Osteoblast (primary cell): ENCODE measurements at places on chromosomes 11 and 22. TPM values are rescaled to one million over a fixed set of nuclear protein-coding genes. Genes with fewer than 3 reads are reported as not detected.

RAC2 gene
- 13.6 and 14.5 TPM in 2 replicates for total RNA-seq

DNA sequence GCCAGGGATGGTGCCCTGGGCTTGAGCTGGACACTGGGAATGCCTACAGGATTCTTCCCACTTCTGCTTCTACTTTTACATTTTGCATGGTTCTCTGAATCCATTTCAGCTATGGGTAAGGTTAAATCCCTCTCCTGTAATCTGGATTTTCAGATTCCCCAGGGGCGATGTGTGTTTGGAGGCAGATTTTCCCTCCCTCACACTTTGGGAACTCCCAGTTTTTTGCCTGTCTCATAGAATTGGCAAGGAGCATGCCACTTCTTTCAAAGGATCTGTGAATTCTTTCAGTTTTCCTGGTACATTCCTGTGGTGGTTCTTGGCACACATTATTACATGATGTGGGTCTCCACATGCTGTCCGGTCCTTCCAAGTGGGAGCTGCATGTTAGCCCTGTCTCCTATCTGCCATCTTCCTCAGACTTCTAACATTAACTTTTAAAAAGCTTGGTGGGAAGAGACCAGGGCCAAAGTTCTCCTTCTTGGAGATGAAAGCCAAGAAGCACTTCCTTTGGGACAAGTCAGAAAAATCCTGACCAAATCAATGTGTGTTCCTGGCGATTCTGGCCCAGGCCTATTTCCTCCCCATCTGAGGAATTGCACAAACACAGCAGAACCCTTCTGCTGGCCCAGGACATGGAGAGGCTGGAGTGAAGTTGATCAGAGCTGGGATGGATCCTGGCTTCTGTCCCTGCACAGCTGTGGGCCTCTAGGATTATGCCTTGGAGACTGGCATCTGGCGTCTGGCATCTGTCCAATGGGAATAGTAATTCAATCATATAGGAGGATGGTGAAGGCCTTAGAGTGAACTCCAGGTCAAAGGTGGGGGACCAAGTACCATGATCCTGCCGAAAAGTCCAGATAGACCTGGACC, 5.4 kb upstream of the APOL2 start:
- no peak overlapping the region for H3K4me3 ChIP-seq
- H3K27me3 ChIP-seq = no peaks in the 10 kb centered on the region
- no peaks in the 10 kb centered on the region for H3K36me3 ChIP-seq
- no peak for DNase-seq

DNA sequence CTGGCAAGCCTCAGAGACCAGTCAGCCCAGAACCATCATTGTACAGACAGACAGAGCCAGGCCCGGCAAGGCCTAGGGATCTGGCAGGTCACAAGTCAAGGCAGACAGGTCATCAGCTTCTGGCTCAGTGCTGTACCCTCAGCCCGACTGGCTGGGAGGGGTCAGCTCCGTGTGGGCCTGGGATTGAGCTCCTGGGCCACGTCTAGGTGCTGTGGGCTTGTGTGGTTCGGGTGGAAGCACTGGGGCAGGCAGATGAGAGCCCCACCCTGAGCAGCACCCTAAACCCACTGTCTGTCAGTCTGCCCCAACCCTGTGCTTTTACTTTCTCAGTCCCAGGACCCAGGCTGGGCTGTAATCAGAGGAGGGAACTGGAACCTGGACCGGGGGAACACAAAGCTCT, 26.9 kb upstream of the P2RY2 start:
- H3K4me3 ChIP-seq = no peak overlapping the region
- H3K4me1 ChIP-seq = peaks cover 16% of the 10 kb centered on the region
- H3K27ac ChIP-seq = no peak overlapping the region
- H3K36me3 ChIP-seq = no peaks in the 10 kb centered on the region
- no peak for DNase-seq

GRCh38 chr11:101860696-101861427, 53.9 kb upstream of the CEP126 start:
- peaks cover 33% of the 10 kb centered on the region for H3K4me1 ChIP-seq
- H3K27me3 ChIP-seq = no peaks in the 10 kb centered on the region
- DNase-seq = no peak
- H3K27ac ChIP-seq = no peak overlapping the region
- H3K4me3 ChIP-seq = no peak overlapping the region

DNA sequence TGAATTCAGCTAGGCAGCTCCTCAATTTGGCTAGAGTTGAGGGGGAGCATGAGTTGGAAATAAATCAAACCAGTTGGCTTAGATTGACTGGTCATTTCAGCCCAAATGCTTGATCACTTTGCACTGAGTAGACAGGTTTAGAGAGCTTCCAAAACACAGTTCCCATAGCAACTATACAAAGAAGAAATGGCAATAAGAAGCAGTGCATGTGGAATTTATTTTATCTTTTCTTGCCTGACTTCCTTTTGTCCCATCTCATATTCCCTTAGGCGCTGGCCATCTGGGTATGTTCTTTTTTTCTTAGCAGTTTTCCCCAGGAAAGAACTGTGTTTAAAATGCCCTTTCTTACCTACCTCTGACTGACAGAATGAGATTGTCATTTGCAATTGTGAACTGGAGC, 38.7 kb upstream of the C11orf87 start:
- no peaks in the 10 kb centered on the region for H3K4me1 ChIP-seq
- H3K27me3 ChIP-seq = no peaks in the 10 kb centered on the region
- H3K27ac ChIP-seq = no peak overlapping the region
- H3K4me3 ChIP-seq = no peak overlapping the region
- no peaks in the 10 kb centered on the region for H3K36me3 ChIP-seq

DNA sequence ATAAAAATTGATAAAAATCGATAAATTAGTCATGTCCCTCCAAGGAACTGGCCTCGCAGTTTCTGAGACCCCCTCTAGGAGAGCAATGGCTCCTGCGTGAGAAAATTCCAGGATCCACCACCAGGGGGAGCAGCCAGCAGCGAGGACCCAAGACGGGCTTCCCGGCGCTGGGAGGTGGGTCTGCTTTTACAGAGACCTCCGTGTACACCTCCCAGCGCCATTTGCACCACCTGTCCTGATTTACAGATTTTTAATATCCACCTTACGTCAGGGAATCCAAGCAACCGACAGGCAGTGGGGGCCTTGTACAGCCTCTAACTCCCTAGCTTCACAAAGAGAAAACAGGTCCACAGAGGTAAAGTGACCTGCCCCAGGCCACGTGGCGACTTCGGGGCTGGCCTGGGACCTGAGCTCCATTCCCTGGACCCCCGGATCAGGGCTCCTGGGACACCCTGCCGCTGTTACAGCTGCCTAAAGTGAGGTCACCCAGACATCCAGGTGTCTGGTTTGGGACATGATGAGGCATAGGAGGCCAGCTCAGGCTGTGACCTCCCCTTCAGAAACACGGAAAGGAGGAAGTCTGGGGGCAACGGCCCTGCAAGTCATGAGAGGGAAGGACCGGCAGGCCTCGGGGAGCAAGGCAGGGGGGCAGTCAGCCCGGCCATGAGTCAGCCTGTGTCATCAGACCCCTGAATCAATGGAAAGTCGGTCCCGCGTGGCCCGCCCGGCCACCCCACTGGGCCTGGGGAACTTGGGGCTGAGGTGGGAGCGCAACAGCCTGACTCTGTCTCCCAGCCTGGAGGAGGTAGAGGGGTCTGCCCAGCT, 3.5 kb downstream of the OSM start:
- peaks cover 7% of the 10 kb centered on the region for H3K4me1 ChIP-seq
- no peak overlapping the region for H3K27ac ChIP-seq
- no peaks in the 10 kb centered on the region for H3K36me3 ChIP-seq
- H3K4me3 ChIP-seq = peak overlapping the region; percentile 54
- peak; percentile 93 for DNase-seq

APLP2 gene
- total RNA-seq = 326 and 331 TPM in 2 replicates

ALDH3B1 gene
- total RNA-seq = 59.5 and 63.0 TPM in 2 replicates

- no peaks in the 10 kb centered on the region for H3K36me3 ChIP-seq
- no peak for DNase-seq
- H3K4me1 ChIP-seq = no peaks in the 10 kb centered on the region
- no peaks in the 10 kb centered on the region for H3K27me3 ChIP-seq
Measured at GRCh38 chr11:39732001-39732400, 1727.5 kb downstream of the LRRC4C start.

MSANTD4 gene
- 34.4 and 35.4 TPM in 2 replicates for total RNA-seq

MCM5 gene
- 12.7 and 13.6 TPM in 2 replicates for total RNA-seq

SCN4B gene
- total RNA-seq = under 0.01 and 0.36 TPM in 2 replicates

- no peaks in the 10 kb centered on the region for H3K36me3 ChIP-seq
- H3K27me3 ChIP-seq = peaks cover 2% of the 10 kb centered on the region
- DNase-seq = peak; percentile 59
- no peak overlapping the region for H3K4me3 ChIP-seq
- peaks cover 12% of the 10 kb centered on the region for H3K4me1 ChIP-seq
Measured at GRCh38 chr11:45158210-45158731, 11.8 kb downstream of the PRDM11 start.

DNA sequence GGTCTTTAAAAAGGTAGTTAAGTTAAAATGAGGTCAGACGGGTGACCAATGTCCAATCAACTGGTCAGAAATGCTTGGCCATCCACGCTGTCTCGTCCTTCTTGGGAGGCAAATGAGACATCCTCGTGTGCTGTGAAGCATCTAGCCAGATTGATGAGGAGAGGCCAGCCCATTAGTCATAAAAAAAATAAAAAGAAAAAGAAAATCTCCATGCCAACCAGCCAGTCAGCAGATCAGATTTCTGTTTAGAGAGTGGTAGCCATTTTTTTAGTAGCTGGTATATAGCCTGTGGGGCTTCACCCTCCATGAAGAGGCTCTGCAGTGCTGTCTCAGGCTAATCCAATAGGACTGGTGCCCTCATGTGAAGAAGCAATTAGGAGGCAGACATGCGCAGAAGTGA, 343.1 kb upstream of the SYN3 start:
- peaks cover 4% of the 10 kb centered on the region for H3K4me1 ChIP-seq
- no peaks in the 10 kb centered on the region for H3K27me3 ChIP-seq
- peak overlapping the region; percentile 40 for H3K27ac ChIP-seq
- DNase-seq = peak; percentile 93
- H3K4me3 ChIP-seq = no peak overlapping the region

- no peak overlapping the region for H3K4me3 ChIP-seq
- H3K4me1 ChIP-seq = peaks cover 12% of the 10 kb centered on the region
- DNase-seq = peak; percentile 92
- H3K27ac ChIP-seq = peak overlapping the region; percentile 12
- peaks cover 21% of the 10 kb centered on the region for H3K36me3 ChIP-seq
Measured at GRCh38 chr11:76654298-76654851, 16.2 kb downstream of the LRRC32 start.

- H3K4me1 ChIP-seq = no peaks in the 10 kb centered on the region
- H3K27me3 ChIP-seq = peaks cover 14% of the 10 kb centered on the region
- no peak for DNase-seq
- no peak overlapping the region for H3K27ac ChIP-seq
- no peaks in the 10 kb centered on the region for H3K36me3 ChIP-seq
Measured at GRCh38 chr11:57174656-57175055, 7.1 kb upstream of the LRRC55 start.

OR8G1 gene
- not detected in 2 replicates for total RNA-seq

SMIM35 gene
- total RNA-seq = not detected in 2 replicates

DNA sequence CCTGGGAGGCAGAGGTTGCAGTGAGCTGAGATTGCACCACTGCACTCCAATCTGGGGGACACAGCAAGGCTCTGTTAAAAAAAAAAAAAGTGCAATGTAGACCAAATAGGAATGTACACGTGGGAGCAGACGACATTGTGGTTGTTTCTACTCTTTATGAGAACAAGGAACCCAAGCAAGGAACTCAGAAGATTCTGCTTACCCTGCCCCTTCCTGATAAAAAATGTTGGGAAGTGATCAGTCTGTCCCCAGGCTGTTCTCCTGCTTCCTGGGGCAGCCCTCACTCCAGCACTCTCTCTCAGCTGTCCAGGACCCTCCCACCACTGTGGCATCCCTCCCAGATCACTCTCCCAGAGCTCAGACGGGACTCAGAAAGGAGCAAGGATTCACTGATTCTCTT, 31.8 kb downstream of the SLCO2B1 start:
- H3K4me3 ChIP-seq = no peak overlapping the region
- H3K36me3 ChIP-seq = no peaks in the 10 kb centered on the region
- H3K27ac ChIP-seq = no peak overlapping the region
- DNase-seq = peak; percentile 44
- peaks cover 21% of the 10 kb centered on the region for H3K27me3 ChIP-seq
- no peaks in the 10 kb centered on the region for H3K4me1 ChIP-seq

DNA sequence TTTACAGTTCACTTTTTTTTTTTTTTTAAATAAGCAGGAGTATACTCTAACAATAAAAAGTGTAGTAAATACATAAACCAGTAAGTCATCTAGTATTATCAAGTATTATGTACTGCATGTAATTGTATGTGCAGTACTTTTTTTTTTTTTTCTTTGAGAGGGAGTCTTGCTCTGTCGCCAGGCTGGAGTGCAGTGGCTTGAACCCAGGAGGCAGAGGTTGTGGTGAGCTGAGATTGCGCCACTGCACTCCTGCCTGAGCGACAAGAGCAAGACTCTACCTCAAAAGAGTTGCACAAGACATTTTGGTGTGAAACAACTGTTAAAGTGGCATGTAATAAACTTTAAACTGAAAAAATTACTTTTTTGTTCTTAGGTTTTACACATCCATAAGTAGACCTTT, 16.7 kb downstream of the BCL2L13 start:
- no peak overlapping the region for H3K27ac ChIP-seq
- peak; percentile 5 for DNase-seq
- H3K27me3 ChIP-seq = no peaks in the 10 kb centered on the region
- H3K4me3 ChIP-seq = no peak overlapping the region
- H3K36me3 ChIP-seq = peaks cover 17% of the 10 kb centered on the region

GRCh38 chr11:60899046-60899936, 7.1 kb downstream of the PRPF19 start:
- no peak overlapping the region for H3K4me3 ChIP-seq
- H3K4me1 ChIP-seq = no peaks in the 10 kb centered on the region
- peak; percentile 93 for DNase-seq
- peak overlapping the region; percentile 8 for H3K27ac ChIP-seq

LINC01488 gene
- total RNA-seq = not detected in 2 replicates

- H3K36me3 ChIP-seq = peaks cover 49% of the 10 kb centered on the region
- H3K4me3 ChIP-seq = no peak overlapping the region
- no peak for DNase-seq
- no peaks in the 10 kb centered on the region for H3K27me3 ChIP-seq
- H3K4me1 ChIP-seq = no peaks in the 10 kb centered on the region
Measured at GRCh38 chr11:102368472-102368871, 21.5 kb downstream of the BIRC2 start.

SCUBE1 gene
- total RNA-seq = 2.1 and 2.2 TPM in 2 replicates

DNA sequence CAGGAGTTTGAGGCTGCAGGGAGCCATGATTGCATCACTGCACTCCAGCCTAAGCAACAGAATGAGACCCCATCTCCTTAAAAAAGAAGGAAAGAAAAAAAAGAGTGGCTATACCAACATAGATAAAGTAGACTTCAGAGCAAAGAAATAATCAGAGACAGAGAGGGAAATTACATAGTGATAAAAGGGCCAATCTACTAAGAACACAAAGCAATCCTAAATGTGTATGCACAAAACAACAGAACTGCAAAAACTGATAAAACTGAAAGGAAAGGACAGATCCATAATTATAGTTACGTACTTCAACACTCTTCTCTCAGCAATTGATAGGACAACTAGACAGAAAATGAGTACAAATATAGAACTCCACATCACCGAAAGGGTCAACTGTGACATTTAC, 17.8 kb upstream of the OR2AT4 start:
- H3K36me3 ChIP-seq = no peaks in the 10 kb centered on the region
- no peak overlapping the region for H3K4me3 ChIP-seq
- H3K27ac ChIP-seq = no peak overlapping the region
- H3K4me1 ChIP-seq = no peaks in the 10 kb centered on the region
